ENCODE measurements at places on chromosomes 1 and 21. TPM values are rescaled to one million over a fixed set of nuclear protein-coding genes. Genes with fewer than 3 reads are reported as not detected.

The SRGAP2C gene
- total RNA-seq, result 11.6 TPM

DNA sequence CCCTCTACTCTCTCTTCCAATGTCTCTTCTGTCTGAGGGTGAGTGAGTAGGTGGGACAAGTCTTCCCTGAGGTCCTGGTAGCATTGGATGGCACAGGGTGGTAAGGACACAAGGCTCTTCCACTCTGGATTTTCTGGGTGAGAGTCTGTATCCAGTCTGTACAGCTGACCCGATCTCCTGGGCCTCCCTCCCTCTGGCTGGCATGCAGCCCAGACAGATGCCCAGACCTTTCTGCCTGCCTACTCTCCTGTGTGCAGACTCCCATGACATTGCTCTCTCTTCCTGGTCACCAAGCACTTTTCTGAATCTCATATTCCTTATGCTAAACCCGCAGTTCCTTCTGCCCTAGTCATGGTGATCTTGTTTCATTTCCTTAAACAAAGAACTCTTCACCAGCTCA is 100.3 kb downstream of the GRIK3 start:
- DNase-seq, result no peak

- peak; percentile 61 for DNase-seq
Observed at GRCh38 chr1:168585191-168585590, 8.8 kb downstream of the XCL1 start.

DNA sequence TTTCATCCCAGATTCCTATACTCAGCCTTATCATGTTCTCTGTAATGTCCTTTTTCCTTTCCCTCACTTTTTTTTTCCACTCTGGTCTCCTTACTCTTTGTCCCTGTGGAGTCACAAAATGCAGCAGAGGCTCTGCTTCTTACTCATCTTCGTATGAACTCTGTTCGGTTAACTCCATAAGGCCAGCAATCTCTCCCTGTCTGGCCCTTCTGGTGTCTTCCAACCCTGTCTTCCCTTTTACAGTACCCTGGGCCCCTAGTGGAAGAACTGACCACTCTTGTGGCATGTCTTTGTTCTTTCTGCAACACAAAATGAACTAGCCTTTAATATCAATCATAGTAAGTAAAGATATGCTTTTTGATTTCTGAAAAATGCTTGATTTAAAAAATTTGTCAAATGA is 7.1 kb downstream of the CD101 start:
- DNase-seq, result no peak

DNA sequence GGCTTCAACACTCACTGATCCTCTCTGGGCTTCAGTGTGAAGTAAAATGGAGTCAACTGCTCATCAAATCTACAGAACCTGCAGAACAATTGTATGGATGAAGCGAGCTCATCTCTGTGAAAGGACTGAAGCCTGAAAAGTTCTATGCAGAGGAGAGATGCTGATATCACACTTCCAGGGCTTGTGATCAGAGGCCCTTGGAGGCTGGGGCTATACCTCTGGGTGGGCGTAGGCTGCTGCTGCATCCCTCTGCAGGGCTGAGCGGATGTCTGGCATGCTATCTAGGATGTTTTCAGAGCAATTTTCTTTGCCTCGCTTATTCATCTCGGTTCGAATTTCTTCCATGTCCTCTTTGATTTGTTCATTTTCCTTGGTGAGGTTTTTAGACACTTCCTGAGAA is 17.6 kb downstream of the OLFML2B start:
- no peak for DNase-seq

GRCh38 chr1:29346576-29346975 is 110.3 kb downstream of the PTPRU start:
- no peak for DNase-seq

GRCh38 chr1:13809461-13810159 is 109.6 kb downstream of the PRDM2 start:
- DNase-seq, result no peak

DNA sequence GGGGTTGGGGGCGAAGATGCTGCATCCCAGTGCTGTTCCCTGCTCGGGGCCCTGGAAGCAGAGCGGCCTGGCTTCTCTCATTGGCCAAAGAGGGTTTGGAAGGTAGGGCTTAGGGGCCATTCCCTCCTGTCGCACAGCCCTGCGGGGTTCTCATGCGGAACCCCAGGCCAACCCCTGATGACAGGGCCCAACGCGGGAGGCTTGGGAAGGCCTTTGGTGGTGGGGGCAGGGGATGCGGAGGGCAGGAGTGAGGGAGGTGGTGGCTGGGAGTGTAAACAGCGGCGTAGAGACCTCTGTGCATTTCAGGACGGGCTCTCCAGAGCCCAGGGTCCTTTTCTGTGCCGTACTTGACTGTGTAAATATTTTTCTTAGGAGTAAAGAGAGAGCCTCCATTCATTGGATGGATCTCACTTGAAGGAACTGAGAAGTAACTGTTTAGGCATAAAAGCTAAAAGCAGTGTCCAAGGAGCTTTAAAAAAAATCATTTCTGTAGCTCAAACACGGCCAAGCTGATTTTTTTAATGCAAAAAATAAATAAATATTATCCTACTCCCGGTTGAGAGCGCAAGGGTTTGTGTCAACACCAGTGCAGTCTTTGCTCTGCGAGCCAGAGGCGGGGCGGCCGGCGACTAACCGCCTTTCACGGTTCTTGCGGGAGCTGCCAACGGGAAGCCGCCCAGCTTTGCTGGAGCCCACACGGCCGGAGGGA is 169.1 kb downstream of the PRDM16 start:
- DNase-seq, result no peak

DNA sequence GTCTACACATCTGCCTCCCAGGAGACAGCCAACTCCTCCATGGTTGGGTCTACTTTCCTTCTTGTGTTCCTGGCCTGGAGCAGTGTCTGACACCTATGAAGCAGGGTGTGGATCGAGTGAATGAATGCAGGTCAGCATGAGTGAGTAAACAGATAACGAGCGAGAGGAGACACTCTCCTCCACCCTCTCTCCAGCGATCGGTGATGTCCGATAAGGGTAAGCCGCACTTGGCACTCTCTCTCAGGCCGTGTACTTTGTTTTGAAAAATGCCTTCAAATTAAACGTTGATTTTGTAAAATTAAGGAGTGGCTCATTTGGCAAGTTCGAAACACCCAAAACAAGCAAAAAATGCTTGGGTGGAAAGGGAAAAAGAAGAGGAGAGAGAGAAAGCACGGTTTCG is 43.8 kb upstream of the DMRTB1 start:
- no peak for DNase-seq

DNA sequence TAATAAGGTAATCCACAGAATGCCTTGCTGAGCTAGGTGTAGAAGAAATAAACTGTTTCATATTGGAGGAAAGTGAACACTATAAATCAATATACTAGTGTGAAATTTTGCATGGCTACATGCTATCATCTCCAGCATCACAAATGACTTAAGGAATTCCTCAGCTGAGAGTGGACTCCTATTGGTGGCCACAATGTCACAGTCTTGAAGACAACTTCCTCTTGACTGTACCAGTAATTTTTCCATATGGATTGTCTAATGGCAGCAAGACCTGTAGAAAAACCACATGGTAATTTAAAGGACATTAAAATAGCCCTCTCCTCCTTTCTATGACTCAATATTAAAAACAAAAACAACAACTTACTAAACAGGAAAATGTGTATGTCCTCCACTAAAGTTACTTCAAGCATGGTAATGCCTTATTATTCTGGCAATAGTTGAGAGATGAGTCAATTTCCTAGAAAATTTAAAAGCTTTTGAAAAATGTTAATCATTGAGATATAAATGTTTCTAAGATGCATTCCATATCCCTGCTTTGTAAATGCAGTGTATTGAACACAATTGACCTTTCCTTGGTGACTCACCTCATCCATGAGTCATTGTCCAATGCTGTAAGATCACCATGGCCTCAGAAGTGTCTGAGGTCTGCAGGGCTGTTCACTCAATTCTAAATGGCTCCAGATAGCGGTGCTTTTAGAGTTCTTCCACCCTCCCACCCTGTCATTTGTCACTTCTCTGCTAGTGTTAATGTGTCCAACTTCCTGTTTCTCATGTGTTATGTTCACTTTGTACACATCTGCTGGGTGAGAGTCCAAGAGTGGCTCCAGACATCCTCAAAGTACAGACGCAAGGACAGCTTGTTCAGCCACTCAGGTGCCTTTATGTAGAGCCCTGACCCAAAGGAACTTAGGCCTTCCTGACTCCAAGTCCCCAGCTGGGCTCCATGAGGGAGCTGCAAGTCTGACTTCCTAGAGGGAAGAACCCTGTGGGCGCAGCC is 32.8 kb upstream of the DNASE2B start:
- DNase-seq, result peak; percentile 89

DNA sequence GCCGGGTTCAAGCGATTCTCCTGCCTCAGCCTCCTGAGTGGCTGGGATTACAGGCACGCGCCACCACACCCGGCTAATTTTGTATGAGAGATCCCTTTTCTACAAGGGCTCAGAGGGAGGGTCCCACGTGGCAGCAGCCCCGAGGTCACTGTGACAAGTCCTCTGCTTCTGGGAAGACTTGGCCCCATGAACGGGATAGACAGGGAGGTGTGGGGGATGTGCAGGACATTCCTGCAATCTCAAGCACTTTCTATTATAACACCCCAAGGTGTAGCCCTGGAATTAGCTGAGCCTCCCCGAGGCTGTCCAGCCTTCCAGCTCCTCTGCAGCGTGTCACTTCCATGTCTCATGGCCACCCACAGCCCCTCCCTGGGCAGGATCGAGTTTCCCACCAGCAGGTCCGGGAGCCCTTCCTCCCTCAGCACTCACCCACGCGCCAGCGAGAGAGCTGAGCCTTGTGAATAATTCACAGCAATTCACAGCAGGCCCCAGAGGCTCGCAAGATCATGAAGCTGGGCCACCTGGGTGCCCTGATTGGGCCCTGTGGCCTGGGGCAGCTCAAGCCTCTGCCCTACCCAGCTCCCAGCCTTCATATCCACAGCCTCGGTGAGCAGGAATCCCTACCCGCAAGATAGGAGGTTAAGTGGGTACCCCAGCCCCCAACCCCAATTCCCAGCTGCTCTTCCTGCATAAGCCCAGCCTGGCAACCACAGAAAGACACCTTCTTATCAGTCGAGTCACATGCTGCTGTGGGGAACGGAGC is 22.8 kb upstream of the RNU1-4 start:
- DNase-seq, result no peak

DNA sequence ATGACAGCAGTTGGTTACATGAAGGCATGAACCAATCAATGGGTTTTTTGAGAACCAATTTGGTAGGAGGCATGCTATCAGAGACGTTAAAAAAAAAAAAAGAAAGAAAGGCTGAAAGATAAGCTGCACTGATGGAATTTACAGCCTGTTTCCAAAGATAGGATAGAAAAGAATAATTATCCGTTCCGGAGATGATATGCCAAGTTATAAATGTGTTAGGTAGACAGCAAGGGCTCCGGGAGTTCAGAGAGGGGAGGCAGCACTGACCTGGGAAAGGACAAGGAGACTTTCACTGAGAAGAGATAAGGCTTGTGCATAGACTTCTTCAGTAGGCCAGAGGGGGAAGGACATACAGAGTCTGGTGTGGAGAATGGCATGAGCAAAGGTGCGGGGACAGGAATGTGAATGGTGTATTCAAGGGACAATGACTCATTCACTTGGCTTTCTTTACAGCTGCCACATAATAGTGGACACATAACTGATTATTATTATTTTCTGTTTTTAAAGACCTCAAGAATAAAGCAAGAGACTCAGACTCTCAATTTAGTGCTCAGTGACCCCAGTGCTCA is 24.8 kb upstream of the ACBD6 start:
- DNase-seq, result no peak

DNA sequence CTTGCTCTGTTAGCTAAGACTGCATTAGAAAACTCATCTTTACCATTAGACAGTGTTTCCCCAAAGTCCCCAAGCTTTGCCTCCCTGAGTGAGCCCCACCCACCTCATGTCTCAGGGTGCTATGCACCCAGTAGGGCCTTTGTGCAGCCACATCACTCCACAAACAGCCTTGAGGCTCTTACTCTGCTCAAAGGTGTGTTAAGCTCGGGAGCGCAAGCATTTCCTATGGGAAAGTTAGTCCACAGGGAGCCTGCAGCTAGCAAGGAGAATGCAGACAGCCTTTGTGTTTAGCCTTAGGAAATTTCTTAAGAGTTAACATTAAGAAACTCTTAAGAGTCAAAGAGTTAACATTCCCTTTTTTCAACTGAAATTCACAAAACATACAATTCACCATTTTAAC is 278.8 kb downstream of the AJAP1 start:
- DNase-seq, result no peak

- no peak for DNase-seq
Observed at GRCh38 chr1:7103874-7104273, 318.6 kb downstream of the CAMTA1 start.

DNA sequence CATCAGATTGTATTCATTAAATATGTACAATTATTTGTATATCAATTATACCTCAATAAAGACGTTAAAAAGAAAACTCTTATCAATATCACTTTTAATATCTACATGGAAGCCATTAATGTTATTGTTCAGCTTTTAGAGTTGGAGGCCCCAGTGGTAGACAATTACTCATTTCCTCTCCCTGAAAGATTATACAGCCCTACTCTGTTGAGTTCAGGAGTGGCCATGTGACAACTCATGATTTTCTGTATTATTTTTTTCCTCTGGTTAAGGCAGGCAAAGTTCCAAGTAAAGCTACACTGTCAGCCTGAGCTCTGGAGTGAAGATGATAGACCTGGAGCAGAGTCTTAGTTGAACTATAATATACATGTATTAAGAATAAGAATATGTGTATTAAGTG is 247.9 kb upstream of the B3GALT2 start:
- DNase-seq, result no peak

- no peak for DNase-seq
Observed at GRCh38 chr1:228743405-228743804, 8.1 kb downstream of the RHOU start.
